Neural crest cell (in vitro differentiated cells): ENCODE measurements at places on chromosomes 6 and 20.

GRCh38 chr6:45896783-45897441 is 118.7 kb downstream of the CLIC5 start:
- DNase-seq, result no peak

DNA sequence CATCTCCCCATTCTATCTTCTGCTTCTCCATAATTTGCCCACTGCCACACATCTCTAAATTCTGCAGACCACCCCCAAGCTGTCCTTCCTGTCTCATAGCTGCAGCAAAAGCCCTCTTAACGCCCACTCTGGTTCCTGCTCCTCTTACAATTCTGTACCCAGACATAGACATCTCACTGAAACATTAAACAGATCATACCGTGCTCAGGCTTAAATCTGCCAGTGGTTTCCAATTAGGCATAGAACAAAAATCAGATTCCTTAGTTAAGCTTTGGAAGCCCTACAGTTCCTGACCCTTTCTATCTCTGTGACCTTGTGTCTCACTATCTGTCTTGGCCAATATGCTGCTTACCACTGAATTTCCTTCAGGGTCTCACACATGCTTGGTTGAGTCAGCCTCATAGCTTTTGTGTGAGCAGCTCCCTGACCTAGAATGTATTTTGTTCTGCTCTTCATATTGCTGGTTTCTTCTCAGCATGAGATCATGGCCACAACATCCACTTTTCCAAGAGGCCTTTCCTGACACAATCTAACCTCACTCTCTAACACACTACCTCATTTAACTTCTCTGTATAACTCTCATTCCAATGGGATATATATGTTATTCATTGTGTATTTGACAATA is 749.7 kb downstream of the MAFB start:
- no peak for DNase-seq

DNA sequence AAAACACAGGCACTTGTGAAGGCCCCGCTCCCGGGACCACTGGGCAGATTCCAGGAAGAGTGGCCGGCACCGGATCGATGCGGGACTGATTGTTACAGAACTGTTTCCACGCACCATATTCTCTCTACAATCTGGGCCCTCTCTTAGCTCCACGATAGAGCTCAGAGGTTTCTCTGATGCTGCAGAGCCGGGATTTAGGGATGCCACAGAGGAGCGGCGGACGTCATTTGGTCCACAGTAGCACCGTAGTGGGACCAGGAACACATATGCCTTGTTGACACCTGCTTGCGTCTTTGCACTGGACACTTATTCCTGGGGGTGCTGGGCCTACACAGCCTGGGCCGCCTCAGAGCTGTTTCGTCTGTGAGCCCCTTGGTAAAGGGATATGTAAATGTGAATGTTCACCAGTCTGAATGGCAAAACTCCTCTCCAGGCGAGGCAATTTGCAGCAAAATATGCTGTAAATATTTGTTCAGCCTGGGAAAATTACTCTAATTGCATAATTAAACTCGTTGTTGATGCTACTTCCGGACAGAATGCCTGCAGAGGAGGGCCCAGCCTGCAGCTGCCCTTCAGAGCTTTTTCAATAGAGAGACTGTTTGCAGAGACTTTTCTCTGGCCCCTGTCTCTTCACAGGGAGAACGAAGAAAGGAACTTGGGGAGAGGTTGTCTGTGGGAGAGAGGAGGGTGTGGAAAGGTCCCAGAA is 9.4 kb downstream of the PCK1 start:
- no peak for DNase-seq

GRCh38 chr6:13259393-13259792 is 68.9 kb downstream of the TBC1D7 start:
- DNase-seq, result no peak
